ENCODE measurements at places on chromosomes 4 and X. TPM values are rescaled to one million over a fixed set of nuclear protein-coding genes. Genes with fewer than 3 reads are reported as not detected.

The CLCN4 gene
- total RNA-seq: 3.2 TPM

The SOWAHD gene
- 0.14 TPM for total RNA-seq

The ANK2 gene
- total RNA-seq: 0.84 TPM

The UFSP2 gene
- 13.0 TPM for total RNA-seq

The GPC4 gene
- total RNA-seq: not detected

The PLS3 gene
- 201 TPM for total RNA-seq

Measured in A549 treated with CpdA at 1 μM for 4 hours (cell line).